ENCODE measurements at places on chromosomes 2 and 18.

DNA sequence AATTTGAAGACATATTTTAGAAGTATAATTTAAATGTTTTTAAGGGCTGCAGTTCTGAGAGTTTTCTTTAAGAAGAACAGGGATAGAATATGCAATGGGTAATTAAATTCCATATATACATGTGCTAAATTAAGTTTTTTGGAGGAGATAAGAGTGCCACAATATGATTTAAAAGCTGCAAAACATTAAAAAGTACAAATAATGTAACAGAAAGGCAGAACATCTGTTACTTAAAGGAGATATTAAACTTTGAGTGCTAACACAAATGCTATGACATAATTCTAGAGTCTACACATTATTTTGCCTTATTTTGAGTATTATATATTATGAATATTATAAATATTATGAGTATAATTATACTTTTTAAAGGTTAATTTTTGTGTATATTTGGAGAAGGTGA, 102.4 kb downstream of the PARD3B start:
- DNase-seq = no peak

DNA sequence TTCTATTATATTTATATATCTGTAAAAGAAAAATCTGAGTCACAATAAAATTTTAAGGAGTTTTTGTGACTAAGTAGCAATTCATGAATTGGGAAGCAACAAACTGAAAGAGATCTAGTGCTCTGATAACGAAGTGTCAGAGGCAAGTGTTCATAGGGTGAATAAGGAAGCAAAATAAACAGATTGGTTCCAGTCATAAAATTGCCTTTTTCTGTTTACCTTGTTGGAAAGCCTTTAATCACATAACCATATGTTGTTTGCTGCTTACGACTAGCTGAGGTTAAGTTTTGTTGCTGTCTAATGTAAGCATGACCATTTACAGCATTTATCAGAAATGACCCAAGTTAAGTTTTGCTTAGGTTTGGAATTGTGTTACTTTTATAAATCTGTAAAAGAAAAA, 358.9 kb downstream of the ARL6IP6 start:
- no peak for DNase-seq

GRCh38 chr2:136253288-136254004, 135.5 kb upstream of the CXCR4 start:
- DNase-seq = no peak

DNA sequence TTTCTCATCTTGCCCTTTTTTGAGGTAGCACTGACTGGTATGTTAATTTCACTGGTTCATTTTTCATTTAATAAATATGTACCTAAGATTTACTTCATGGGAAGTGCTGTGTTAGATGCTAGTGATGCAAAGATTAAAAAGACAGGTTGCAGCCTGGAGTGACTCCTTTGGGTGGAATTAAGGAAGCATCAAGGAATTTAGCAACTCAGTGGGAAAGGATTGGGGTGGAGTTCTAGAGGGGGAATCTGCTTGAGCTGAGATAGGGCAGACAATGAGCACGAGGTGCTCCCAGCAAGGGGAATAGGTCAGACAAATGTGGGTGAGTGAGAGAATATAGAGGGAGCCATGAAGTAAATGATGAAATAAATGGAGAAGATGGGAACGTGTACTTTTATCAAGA, 57.0 kb downstream of the LYPD6 start:
- DNase-seq = no peak

DNA sequence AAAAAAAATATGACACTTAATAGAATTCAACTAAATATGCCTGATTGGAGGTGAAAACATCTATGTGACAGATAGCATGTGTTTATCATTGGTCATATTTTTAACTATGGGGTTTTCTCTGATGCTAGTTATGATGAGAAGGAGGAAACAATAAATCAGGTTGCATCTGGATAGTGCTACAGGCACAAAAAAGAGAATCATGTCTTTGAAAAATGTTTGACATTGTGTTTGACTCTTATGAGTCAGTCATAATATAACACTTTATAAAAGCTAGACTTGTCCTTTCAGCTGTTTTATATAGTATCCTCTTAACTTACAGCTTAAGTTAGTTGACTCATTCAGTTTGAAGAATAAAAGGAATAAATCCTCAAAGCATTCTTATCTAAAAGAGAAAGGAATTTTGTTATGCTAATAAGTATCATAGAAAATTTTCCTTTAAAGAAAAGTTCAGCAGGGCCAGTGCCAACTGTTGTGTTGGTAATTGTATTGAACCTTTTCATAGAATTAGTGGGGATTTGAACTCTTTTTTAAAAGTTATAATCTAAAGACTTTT, 78.4 kb upstream of the UBXN4 start:
- DNase-seq = no peak

GRCh38 chr18:47906408-47906807, 24.1 kb downstream of the SMAD2 start:
- DNase-seq = no peak

DNA sequence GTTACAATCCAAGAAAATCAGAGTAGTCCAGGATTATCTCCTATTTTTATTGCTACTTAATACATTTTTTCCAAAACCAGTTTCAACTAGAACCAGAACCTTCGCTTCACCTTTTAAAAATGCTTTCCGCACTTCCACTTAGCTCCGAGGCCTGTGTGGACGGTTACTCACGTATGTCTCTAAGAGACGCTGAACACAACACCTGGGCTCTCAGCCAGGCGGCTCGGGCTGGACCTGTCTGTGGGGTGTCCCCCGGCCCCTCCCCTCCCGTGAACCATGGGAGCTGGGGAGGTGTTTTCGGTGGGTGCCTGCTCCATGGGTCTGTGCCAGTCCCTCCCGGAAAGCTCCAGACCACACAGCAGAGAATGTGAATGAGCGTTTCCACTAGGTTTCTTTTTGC, 223.8 kb downstream of the GLI2 start:
- no peak for DNase-seq

GRCh38 chr2:108534584-108535356, 500 bp downstream of the LIMS1 start:
- peak; percentile 56 for DNase-seq

DNA sequence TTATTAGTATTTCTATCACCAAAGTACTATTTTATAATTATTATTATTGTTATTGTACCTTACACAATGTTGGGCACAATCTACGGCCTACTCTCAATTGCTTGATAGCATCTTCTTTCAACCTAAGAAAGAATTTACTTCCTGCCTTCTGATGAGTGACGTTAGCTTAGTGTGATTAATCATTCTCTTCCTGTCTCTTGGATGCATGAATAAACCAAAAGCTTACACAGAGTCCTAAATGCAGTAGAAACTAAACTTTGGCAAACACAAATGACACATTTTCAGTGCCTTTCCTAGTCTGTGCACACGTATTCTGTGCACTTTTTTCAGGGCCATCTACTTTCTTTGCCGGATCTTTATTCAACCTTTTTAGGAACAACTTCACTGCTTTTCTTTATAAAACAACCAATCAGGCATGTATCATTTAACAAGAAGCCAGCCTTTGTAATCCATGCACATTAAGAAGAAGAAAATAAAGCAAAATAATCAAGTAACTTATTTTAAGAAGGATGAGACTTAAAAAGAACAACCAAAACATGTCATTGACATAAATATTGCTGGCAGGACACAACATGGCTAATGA, 19.1 kb downstream of the TRAK2 start:
- no peak for DNase-seq

- no peak for DNase-seq
These were observed 11.4 kb downstream of the CDK5R2 start for GRCh38 chr2:218970894-218971293.

DNA sequence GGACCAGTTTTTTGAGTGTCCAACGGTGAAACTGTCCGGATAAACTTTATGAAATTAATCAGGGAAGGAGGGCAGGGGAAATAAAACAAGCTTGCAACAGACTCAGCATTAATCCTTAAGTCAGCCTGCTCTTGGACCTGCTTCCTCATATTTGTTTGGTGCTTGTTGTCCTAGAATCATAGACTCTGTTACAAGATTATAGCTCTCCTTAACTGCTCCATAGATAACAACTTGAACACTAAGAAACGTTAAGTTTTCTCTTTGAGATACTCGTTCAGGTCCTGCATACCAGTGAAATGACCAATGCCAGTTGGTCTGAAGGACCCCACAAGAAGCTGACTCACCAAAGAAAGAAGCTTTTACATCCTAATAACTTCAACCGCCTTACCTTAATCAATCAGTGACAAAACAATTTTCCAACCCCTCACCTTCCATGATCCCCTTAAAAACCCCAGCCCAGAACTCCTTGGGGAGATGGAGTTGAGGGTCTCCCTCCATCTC, 493.2 kb downstream of the PID1 start:
- no peak for DNase-seq

GRCh38 chr2:202377207-202377761, 1.2 kb downstream of the BMPR2 start:
- DNase-seq = peak; percentile 25

GRCh38 chr2:218888341-218888740, 7.7 kb downstream of the WNT10A start:
- no peak for DNase-seq

Measured in activated naive CD4-positive, alpha-beta T cell treated with anti-CD3 and anti-CD28 coated beads, Interleukin-2, amount 10 ng/mL, durations not matched to agents 7 days and 5 days (primary cell).